ENCODE measurements at places on chromosomes 6 and 20.

GRCh38 chr6:166587631-166588413, 1.3 kb upstream of the RAMACL start:
- DNase-seq, result no peak

DNA sequence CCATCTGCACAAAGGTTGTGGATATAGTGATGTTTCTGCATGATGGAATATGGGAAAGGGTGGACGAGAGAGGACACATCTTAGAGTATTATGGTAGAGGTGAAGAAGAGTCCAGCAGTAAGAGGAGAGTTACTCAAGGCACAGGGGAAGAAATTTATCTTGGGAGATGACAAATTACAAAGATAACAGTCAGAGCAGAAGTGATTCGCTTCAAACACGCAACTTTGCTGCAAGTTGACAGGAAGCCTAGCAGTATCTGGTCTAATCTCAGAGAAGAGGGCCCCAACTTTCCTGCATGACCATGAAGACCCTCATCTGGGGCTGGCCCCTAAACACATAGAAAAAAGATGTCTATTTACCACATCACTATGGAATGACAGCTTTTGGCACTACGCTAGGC, 1.2 kb upstream of the CALHM6 start:
- DNase-seq, result no peak

DNA sequence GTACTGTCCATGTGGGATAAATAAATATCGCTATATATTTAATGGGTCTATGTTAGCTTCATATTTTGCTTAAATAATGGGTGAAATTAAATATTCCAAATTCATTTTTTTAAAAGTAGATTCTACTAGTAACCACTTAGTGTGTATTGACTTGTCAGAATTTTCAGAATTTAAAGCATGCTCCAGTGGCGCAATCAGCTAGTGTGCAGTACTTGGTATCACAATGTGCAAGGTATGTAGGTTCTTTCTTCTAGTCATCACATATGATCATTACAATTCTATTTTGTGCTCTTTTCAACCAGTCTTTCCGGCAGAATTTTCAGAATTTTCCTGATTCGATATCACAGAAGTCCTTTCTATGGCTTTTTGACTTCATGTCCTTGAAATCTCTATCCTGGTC, 32.6 kb downstream of the PDE7B start:
- DNase-seq, result no peak

DNA sequence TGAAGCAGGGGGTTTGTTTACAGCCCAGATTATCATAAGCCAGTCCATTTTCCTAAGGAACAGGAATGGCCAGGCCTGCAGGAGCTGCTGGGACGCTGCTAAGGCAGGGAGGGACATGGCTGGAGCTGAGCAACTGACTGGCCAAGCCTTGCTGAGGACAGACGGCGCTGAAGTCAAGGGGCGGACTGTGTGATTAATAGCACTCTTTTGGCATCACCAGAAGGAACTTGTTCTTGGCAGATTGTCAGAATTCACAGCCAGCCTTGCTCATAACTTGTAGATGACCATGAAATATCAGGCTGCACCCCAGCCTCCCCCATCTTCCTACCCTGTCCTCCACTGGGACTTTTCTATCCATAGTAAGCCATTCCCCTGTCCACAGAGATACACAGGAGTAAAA, 218.8 kb upstream of the RNF24 start:
- DNase-seq, result no peak

GRCh38 chr6:158474961-158475343, 84.9 kb upstream of the TMEM181 start:
- DNase-seq, result no peak

DNA sequence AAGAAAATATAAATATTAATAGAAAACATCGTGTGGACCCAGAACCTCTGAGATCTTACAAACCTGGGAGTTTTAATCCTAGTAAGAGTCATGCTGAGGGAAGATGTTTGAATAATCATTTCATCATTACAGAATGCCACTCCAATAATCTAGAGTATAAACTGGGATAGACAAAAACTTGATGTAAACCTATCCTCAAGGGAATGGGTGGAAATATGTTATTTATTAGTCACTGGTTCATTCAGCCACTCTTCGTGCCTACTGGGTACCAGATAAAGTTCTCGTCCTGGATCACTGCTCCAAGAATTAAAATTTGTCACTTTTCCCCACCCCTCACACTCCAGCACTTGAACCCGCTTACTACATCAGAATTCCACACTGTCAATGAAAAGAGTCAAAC, 7.7 kb downstream of the HLA-B start:
- DNase-seq, result no peak

DNA sequence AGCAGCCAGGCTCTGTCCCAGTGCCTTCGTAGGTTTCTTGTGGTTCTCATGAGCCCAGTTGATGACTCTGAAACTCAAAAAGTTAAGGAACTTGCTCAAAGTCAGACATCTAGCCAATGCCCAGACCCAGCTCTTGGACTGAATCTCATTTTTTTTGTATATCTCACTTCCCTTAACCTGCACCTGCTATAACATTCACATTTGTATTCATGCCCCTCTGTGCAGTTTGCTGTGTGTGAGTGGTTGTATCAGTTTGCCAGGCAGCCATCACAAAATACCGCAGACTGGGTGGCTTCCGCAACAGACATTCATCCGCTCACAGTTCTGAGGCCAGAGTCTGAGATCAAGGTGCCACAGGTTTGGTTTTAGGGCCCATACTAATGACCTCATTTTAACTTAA, 49.9 kb downstream of the IPCEF1 start:
- DNase-seq, result no peak

GRCh38 chr6:36786055-36786675, 53.1 kb downstream of the CPNE5 start:
- DNase-seq, result no peak
